Thoracic aorta endothelial cell (primary cell): ENCODE measurements at places on chromosomes 6 and 20. TPM values are rescaled to one million over a fixed set of nuclear protein-coding genes. Genes with fewer than 3 reads are reported as not detected.

The SLC17A1 gene
- not detected in 2 replicates for total RNA-seq

The LY6G6D gene
- not detected in 2 replicates for total RNA-seq

The NEURL2 gene
- total RNA-seq = 2.0 and 3.3 TPM in 2 replicates

The OR5V1 gene
- total RNA-seq = not detected in 2 replicates

The TINAG gene
- not detected in 2 replicates for total RNA-seq

The ILRUN gene
- total RNA-seq = 37.0 and 46.9 TPM in 2 replicates

The TM9SF4 gene
- total RNA-seq = 42.7 and 45.6 TPM in 2 replicates

The SLC35F1 gene
- total RNA-seq = not detected in 2 replicates

The FAM209B gene
- total RNA-seq = not detected in 2 replicates

The RNF182 gene
- total RNA-seq = 0.14 and 0.40 TPM in 2 replicates

The IGF2R gene
- 65.0 and 69.5 TPM in 2 replicates for total RNA-seq

The BPIFB4 gene
- not detected in 2 replicates for total RNA-seq

The CNKSR3 gene
- 6.9 and 9.1 TPM in 2 replicates for total RNA-seq

The USP49 gene
- total RNA-seq = 2.9 and 3.6 TPM in 2 replicates

The VGLL2 gene
- not detected in 2 replicates for total RNA-seq

The WFDC12 gene
- not detected in 2 replicates for total RNA-seq
